Dermis blood vessel endothelial cell (primary cell): ENCODE measurements at places on chromosomes 11 and 22. TPM values are rescaled to one million over a fixed set of nuclear protein-coding genes. Genes with fewer than 3 reads are reported as not detected.

The CRYBB2 gene
- total RNA-seq: not detected in 2 replicates

The UPK3A gene
- not detected in 2 replicates for total RNA-seq

The FAM180B gene
- not detected in 2 replicates for total RNA-seq

The OR2AG2 gene
- total RNA-seq: not detected in 2 replicates

The BCR gene
- total RNA-seq: 186 and 288 TPM in 2 replicates
